Neural crest cell (in vitro differentiated cells): ENCODE measurements at places on chromosomes 13 and 19.
A peak's percentile ranks its signal among the peaks of the same experiment; 100 is the strongest.

GRCh38 chr13:61824168-61824567 is 408.5 kb upstream of the PCDH20 start:
- DNase-seq: no peak

GRCh38 chr19:38193445-38193844 is 30.6 kb downstream of the DPF1 start:
- DNase-seq: no peak

DNA sequence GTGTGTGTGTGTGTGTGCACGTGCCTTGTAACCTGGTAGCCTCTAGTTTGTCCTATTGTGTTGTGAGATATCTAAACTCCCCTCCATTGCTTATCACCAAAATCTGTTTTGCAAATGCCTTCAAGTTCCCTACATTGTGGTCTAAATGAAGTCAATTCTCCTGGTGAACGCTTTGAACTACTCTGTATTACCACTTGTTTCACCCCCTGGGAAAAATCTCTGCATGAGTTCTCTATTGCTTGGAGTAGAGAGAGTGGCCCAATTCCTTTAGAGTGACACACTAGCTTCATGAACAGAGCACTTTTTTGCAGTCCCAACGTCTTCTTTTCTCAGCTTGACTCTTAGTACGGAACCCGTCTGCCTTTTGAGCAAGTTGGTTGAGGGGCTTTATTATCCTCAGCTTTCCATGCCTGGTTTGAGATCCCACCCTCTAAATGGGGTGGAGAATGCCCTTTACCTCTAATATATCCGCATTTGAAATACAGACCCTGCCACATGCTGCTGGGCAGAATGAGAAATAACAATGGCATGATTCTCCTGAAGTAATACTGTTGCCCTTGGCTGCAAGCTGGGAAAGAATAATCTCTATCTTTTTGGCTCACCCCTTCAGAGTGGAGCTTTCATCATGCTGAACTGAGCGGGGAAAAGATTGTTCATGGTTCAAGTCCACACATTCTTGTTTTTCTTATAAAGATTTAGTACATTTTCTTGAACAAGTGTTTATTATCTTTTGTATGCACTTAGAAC is 2545.3 kb downstream of the PCDH9 start:
- no peak for DNase-seq

GRCh38 chr13:112891477-112892401 is 77.3 kb upstream of the MCF2L start:
- DNase-seq: no peak

GRCh38 chr19:49677231-49677900 is at the start of gene PRMT1:
Gene PRMT1, plus strand, starts transcription at chr19:49677271. Its CDS starts 10 bp downstream, at chr19:49677281.
- peak; percentile 51 for DNase-seq

DNA sequence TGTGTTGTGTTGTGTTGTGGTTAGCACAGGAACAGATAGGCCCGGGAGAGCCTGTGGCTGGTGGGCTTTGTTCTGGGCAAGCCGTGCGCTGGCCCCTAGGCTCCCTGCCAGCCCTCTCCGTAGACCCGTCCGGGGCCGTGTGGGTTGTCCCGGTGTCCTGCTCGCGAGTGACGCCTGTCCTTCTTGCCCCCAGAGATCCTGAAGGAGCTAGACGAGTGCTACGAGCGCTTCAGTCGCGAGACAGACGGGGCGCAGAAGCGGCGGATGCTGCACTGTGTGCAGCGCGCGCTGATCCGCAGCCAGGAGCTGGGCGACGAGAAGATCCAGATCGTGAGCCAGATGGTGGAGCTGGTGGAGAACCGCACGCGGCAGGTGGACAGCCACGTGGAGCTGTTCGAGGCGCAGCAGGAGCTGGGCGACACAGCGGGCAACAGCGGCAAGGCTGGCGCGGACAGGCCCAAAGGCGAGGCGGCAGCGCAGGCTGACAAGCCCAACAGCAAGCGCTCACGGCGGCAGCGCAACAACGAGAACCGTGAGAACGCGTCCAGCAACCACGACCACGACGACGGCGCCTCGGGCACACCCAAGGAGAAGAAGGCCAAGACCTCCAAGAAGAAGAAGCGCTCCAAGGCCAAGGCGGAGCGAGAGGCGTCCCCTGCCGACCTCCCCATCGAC is 5.7 kb downstream of the ING1 start:
- DNase-seq: no peak

DNA sequence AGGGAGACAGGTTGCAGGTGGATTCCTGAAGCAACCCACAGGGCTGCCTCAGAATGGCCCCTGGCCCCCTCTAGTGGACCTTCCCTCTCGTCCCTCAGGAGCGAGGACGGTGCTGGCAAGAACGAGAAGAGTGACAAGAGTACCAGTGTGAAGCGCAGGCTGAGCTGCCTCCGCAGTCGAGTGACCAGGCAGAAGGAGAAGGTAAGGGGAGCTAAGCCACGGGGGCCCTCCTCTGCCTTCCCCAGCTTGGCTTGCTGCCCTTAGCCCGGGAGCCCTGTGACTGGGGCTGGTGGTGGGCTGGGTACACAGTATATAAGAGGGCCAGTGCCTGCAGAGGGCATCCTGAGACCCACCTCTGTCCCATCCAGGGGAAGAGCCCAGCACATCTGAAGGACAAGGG is 34.0 kb downstream of the ARHGEF18 start:
- no peak for DNase-seq
